ENCODE measurements at places on chromosomes 1 and 21.
A peak's percentile ranks its signal among the peaks of the same experiment; 100 is the strongest.

DNA sequence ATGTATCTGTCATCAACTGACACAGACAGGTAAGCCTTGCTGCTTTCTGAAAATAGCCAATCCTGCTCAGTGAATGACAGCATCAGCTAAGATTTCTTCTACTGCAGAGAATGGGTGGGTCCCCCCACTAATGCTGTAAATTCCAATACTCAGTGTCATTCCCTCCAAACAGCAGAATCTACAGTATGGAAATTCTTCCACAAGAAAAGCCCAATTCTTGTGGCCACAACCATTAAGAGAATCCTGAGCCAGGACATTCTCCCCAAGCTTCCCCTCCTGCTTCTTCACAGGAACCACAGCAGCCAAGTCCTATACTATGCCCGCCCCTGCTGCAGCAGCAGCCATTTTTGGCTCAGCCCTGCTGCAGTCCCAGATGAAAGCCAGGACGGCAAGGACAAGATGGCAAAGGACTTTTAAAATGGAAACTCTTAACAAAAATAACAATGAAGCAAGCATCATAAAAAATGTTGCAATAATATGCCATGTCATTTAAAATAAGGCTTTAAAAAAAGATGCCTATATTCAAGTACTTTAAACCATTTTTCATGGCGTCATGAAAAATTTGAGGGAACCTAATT, 26.8 kb downstream of the EIF4G3 start:
- no peak for DNase-seq

DNA sequence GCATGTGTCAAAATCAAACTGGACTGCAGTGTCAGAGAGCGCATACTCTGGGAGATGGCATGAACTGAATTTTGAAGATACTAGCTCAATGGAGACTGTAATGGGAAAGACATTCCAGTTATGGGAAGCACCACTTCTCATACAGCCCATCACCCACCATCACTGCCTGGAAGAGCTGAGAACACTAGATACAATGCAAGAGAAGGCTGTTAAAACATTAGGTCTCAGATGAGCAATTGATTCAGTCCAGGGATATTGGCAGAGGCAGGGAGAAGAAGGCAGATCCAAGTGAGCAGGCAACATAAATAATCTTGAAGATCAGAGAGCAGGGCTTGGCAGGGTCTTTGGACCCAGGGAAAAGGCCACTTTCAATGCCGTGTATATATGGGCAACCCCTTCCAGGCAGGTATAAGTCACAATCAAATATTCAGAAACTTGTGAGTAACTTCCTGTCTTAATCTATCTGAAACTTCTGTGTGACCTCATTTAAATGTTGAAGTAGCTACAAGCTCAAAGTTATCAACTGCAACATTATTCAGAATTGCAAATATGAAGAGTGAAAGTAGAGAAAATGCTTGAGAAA, 290.3 kb upstream of the SGIP1 start:
- DNase-seq = peak; percentile 78

GRCh38 chr1:16126743-16127515, 28.9 kb downstream of the EPHA2 start:
- no peak for DNase-seq

DNA sequence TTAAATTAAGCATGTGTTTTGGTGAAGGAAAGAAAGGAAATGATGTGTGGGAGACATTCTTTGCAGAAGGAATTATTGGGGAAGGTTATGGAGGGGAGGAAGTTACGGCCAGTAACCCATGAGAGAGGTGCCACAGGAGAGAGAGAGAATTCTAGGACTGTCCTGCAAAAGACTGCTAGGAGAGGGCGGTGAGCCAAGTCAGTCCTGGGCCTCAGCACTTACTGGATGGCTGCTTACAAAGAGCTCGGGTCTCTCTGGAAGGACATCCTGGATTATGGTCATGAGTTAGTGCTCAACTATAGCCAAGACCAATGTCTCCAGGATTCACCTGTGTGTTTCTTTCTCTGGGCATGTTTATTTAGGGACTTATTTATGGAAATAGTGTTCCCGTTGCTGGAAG, 74.4 kb upstream of the HSD17B7 start:
- DNase-seq = no peak

DNA sequence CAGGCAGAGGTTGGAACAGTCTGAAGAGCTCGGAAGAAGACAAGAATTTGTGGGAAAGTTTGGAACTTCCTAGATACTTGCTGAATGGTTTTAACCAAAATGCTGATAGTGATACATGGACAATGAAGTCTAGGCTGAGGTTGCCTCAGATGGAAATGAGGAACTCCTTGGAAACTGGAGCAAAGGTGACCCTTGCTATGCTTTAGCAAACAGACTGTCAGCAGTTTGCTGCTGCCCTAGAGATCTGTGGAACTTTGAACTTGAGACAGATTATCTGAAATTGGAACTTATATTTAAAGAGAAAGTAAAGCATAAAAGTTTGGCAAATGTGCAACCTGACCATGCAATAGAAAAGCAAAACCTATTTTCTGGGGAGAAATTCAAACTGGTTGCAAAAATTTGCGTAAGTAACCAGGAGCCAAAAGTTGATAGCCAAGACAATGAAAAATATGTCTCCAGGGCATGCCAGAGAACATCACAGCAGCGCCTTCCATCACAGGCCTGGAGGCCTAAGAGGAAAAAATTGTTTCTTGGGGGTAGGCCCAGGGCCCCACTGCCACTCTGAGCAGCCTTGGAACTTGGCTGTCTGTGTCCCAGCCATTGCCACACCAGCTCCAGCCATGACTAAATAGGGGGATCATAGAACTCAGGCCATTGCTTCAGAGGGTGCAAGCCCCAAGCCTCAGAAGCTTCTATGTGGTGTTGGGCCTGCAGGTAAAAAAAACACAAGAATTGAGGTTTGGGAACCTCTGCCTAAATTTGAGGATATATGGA, 675.3 kb downstream of the LTN1 start:
- DNase-seq = no peak

GRCh38 chr1:16017461-16018303, at the start of gene HSPB7:
Gene HSPB7 (minus strand): TSS chr1:16018043. CDS start chr1:16017963, 80 bp downstream.
- DNase-seq = no peak

GRCh38 chr1:33097137-33097611, 16.2 kb downstream of the AZIN2 start:
- DNase-seq = no peak

DNA sequence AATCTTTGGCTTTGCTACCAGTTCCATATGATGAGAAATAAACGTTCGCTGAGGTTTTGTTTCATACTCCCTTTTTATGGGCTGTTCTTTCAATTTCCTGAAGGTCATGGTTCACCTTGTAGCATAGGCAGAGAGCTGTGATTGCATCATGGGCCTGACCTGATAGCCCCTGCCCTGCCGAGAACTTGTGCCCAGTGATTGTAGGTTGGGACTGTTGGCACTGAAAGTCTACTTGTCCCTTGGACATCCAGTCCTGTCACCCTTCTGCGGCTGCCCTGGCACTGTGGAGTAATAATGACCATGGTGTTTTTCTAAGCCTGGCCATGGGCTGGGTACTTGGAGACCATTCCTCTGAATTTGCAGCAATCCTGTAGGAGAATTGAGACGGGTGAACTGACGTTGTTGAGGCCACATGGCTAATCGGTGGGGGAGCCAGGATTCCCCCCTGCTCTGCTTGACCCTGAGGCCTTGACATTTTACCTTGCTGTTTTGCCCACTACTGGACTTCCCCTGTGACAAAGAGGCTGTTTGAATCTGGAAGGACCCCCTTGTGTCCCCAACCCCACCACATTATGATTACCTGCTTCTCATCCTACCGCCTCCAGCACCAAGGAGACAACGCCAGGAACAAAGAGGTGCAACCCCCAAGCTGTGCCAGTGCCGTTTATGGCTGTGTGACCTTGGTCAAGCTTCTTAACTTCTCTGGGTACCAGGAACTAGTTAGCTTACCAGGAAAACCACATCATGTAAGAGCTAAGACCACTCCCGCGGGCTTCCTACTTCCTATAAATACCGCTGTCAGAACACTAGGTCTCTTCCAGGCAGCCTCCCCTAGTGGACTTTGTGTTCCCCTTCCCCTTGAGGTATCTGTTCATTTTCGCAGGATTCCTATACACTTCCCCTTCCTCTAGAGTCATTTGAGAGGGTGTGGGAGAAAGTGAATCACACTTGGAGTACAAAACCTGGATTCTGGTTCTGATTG, 23.4 kb downstream of the SESN2 start:
- DNase-seq = no peak

DNA sequence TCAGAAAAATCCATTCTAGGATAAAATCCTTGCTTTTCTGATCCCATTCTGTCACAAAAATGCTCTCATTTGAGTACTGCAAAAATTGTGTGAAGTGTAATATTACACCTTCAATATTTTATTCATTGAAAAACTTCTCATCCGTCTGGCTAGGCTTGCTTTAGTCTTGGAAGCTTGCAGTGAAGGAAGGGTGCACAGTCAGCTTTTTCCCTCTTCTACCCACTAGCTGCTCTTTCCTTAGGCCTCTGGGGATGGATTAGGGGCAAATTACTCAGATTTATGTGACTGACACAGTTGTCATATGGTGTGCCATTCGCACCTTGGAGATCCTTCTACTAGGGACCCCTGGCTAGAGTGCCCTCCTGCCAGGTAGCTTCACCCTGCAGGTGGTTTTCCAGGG, 32.1 kb downstream of the OVAAL start:
- DNase-seq = no peak

DNA sequence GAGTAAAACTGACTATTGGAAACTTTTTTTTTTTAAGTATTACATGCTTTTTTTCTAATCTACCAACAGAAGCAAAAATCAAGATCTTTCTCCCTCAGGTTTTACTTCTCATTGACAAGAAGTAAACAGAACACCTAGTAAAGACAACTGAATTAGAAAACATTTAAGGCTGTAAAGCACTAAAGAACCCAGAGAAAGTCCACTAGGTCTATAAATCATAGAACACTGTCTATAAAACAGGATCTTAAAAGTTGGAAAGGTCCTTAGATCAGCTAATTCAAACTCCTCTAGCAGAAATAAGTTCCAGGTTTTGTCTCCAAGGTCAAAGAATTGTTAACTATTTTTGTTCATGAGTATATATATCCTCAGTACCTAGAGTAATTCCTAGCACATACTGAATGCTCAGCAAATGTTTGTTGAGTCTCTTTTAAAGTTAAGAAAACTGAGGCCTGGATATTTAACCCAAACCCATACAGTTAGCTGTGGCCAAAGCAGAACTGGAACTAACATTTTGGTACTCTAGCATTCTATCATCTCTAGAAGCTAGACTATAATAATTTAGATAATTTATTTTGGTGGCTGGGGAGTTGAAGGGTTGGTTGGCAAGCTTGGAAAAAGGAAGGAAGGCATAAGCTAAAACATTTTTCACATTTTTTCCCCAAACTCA, 3.0 kb downstream of the EPS15 start:
- DNase-seq = no peak

- no peak for DNase-seq
Measured at GRCh38 chr1:3399732-3400131, 54.7 kb upstream of the ARHGEF16 start.

DNA sequence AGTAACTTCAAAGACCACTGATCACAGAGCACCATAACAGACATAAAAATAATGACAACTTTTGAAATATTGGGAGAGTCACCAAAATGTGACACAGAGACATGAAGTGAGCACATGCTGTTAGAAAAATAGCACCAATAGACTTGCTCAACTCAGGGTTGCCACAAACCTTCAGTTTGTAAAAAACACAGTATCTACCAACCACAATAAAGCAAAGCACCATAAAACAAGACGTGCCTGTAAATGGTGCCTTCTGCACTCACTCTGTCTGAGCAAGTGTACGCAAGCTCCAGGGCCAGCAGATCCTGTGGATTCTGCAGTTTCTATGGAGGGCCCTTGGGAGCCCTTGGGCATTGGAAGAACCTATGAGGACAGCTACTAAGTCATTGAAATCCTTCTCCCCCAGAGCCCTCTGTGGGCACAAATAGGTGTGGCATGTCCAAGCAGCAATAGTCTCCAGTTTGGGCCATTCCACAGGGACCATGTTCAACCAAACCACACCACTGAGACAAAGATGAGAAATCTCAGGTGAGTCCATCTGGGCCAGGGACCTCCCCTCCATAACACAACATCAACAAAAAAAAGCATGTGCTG, 116.9 kb upstream of the RAB4A start:
- no peak for DNase-seq

GRCh38 chr1:79100385-79100784, 93.9 kb upstream of the ADGRL4 start:
- DNase-seq = no peak

DNA sequence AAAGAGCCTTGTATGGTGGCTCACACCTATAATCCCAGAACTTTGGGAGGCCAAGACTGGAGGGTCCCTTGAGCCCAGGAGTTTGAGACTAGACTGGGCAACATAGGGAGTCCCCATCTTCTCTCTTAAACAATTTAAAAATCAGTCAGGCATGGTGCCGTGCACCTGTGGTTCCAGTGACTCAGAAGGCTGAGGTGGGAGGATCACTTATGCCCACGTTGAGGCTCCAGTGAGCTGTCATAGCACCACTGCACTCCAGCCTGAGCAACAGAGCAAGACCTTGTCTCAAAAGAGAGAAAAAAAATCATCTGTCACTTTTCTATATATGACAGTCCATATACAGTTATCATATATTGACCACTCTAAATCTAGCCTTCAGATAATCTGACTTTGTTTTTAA, 658.3 kb downstream of the LTN1 start:
- no peak for DNase-seq

DNA sequence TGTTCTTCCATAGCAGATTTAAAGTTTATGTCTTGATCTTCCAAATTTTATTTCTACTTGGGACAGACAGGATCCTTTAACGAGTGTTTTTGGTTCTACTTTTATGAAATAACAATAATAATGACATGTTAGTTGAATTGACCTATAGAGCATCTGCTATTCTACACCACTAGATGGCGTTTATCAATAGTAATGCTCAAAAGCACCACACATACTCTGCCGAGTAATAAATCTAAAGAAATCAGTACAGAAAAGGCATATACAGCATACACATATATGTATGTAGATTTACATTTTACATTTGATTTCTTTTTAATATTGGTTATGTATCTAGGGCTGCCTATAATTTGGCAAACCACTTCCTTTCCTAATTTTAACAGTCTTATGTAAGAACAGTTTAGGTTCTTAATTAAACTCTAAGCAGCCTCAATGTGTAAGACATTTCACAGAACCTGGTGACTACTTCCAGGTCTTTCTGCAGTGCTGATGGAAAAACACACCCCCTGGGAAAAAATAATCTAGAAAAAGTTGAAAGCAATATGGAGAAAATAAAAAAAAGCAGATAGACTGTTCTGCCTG, 5.9 kb upstream of the SIPA1L2 start:
- DNase-seq = peak; percentile 56

DNA sequence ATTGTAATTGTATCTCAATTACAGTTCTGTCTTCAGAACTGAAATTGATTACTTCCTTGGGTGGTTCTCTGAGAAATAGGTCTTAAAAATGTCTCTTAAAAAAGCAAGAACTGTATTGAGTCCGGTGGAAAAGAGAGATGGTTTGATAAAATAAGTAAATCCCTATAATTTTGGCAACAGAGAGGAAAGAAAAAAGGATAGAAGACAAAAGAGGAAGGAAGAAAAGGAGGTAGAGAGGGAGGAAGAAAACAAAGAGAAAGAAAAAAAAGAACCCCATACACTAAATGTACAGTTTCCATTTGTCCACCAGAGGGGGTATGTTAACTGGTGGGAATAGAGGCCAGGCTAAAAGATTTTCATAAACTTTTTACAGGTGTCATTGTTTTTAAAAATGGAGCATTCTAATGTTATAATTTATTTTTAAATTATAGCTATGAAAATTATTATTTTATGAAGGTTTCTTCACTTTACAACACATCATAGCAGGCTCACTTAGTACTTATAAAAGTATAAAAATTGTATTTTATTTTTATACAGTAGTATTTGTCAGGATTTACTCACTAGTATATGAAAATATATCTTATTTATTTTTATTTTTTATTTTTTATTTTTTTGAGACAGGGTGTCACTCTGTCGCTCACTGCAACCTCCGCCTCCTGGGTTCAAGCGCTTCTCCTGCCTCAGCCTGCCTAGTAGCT, 2.1 kb upstream of the UBE2T start:
- DNase-seq = peak; percentile 66
